PC-9 (cell line): ENCODE measurements at places on chromosomes 6 and 20. TPM values are rescaled to one million over a fixed set of nuclear protein-coding genes. Genes with fewer than 3 reads are reported as not detected.

DNA sequence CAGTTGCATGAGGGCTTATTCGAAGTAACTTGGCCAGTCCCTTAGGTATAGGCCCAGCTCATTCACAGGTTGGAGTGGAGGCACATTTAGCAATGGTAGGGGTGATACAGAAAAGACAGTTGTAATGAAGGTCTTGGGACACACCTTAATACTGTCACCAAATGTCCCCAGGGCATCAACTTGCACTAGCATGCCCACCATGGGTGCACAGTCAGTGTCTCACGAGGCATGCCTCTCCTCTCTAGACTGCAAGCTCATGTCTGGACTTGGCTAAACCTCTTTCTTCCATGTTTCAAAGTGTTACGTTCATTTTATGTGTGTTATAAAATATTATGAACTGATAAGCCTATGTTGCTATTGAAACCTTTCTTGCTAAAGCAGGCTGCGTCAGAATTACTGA, 124.0 kb upstream of the ECI2 start:
- no peak for DNase-seq

GRCh38 chr6:67467341-67467740, 1167.7 kb upstream of the ADGRB3 start:
- no peak for DNase-seq

Gene IYD
- total RNA-seq, result not detected in 2 replicates

Gene NRM
- total RNA-seq, result 25.8 and 38.3 TPM in 2 replicates

DNA sequence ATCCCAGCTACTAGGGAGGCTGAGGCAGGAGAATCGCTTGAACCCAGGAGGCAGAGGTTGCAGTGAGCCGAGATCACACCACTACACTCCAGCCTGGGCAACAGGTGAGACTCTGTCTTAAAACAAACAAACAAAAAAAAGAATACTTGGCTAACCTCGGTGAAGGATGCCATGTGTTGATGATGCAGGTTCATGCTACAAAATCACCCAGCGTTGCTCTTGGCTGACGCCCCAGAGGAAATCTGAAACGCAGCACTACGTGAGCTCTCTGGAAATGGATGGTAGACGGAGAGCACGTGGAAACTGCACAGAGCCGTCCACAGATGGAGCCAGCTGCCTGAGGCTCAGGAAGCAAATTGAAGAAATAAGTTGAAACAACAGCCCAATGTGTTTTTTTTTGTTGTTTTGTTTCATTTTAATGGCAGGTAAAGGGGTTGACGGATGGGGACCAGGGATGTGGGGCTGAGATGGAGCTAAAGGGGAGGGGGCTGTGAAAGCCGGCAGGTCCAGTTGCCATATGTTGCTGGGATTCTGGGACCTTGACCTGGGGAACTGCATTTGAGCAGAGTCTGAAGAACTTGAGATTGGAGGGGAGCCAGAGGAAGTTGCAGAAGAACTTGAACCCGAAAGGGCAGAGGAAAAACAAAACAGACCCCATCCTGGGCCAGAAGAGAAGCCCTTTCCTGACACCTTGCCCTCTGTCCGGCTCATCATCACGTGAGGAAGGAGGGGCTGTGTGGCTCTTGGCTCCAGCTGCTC, 12.8 kb upstream of the MANBAL start:
- no peak for DNase-seq

GRCh38 chr6:41427642-41428335, 92.4 kb downstream of the NCR2 start:
- DNase-seq, result no peak

GRCh38 chr20:6311841-6312655, 189.2 kb upstream of the FERMT1 start:
- DNase-seq, result no peak

GRCh38 chr6:108961985-108962384, 113.8 kb downstream of the ARMC2 start:
- DNase-seq, result no peak

DNA sequence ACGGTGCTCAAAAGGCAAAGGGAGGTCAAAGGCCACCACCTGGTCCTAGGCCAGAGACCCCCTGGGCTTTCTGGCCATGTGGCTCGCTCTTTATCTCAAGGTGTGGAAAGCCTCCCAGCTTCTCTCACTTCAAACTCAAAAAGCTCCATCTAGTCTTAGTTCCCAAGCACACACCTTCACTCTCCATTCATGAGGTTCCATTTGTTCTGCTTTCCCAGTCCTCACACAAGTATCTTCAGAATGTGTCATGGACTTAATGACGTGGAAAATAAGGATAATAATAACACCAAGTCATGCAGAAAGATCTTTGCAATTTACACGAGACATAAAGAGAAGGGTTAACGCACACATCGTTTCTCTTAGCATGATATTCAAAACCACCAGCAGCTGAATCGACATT, 219.3 kb downstream of the GMDS start:
- DNase-seq, result no peak

- DNase-seq, result no peak
Measured at GRCh38 chr20:34181484-34181883, 59.7 kb upstream of the ASIP start.

Gene WFDC12
- not detected in 2 replicates for total RNA-seq

GRCh38 chr6:3911614-3912336, 62.6 kb downstream of the FAM50B start:
- DNase-seq, result peak; percentile 88

Gene BANF2
- total RNA-seq, result not detected in 2 replicates

GRCh38 chr6:152401978-152402377, 235.2 kb downstream of the SYNE1 start:
- peak; percentile 63 for DNase-seq

GRCh38 chr6:163735076-163735475, 320.6 kb downstream of the QKI start:
- DNase-seq, result no peak

- no peak for DNase-seq
Measured at GRCh38 chr6:15143086-15143485, 102.8 kb upstream of the JARID2 start.

GRCh38 chr6:37919417-37920157, 100.1 kb downstream of the ZFAND3 start:
- DNase-seq, result no peak

DNA sequence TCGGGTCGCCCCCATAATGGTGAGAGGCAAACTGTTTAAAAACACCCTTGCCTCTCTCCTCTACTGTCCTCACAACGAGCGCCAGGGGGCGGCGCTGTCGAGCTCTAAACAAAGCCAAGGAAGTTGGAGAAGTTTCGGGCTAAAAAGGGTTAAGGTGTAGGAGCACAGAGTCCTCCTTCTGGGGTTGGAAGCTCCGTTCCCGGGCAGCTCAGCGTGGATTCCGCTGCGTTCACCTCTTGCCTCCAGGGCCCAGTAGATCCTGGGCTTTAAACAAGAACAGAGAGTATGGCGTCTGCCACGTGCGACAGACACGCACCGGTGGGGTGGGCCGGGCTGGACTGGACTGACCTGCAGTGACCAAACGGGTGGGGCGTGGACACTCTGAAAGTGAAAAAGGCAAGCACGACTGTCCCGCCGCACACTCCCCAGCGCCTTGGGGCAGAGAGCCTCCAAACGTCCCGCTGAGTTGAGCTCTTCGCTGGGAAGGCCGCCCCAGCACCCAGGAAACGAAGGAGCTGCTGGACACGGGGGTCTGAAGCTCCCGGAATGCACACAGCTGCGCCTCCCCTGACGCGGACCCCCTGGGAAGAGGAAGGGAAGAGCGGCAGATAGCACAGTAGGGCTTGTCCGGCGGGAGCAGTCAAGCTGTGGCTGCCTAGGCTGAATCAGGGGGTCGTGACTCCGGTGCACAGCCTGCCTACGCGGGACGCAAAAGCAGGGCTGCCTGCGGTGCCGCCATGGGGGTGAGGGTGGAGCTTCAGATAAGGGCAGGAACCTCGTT, 1.6 kb upstream of the THBD start:
- peak; percentile 82 for DNase-seq

- DNase-seq, result peak; percentile 77
Measured at GRCh38 chr6:32047084-32047478, 8.9 kb downstream of the CYP21A2 start.

GRCh38 chr6:75824160-75824559, 75.1 kb downstream of the MYO6 start:
- no peak for DNase-seq

Gene TUBB1
- 0.18 and 0.35 TPM in 2 replicates for total RNA-seq

Gene BPIFB1
- total RNA-seq, result not detected in 2 replicates

DNA sequence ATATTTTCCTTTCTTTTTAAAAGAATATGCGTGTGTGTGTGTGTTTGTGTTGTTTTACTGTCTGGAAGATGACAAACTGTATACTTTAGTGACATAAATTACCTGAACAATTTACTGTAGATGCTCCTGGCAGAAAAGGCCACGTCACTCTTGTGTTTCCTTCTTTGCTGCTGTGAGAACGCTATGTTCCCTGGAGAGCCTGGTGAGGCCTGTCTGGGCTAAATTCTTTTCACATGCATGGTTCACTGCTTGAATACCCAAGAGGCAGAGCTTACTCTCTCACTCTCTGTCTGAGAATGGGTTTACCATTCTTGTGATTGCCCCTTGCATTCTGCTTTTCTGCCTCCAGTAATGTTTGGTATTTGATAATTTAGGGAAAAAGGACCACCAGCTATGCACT, 64.3 kb downstream of the EDN1 start:
- no peak for DNase-seq

- no peak for DNase-seq
Measured at GRCh38 chr6:41157323-41157722, 3.2 kb upstream of the TREML1 start.

DNA sequence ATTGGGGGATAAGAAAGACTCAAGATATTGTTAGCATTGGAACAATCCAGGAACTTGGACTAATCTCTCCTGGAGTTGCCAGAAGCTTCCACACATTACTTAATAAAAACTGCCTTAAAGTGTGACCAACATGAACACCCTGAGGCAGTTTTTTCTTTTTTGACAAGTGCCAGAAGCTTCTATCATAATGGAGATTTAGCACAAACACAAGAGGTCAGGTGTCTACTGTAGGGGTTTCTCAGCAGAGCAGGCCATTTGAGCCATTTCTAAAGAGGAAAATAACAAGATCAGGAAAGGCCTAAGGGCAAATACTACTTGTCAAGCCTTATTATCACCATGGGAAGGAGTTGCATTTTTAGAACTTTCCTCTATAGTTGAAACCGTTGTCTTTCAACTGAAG, 361.5 kb downstream of the EPM2A start:
- no peak for DNase-seq

Gene SUMO4
- total RNA-seq, result 1.8 TPM in 2 replicates

Gene SLC32A1
- total RNA-seq, result not detected in 2 replicates

- DNase-seq, result peak; percentile 43
Measured at GRCh38 chr6:106913676-106914280, 60.8 kb downstream of the CD24 start.

Gene LTA
- not detected in 2 replicates for total RNA-seq

DNA sequence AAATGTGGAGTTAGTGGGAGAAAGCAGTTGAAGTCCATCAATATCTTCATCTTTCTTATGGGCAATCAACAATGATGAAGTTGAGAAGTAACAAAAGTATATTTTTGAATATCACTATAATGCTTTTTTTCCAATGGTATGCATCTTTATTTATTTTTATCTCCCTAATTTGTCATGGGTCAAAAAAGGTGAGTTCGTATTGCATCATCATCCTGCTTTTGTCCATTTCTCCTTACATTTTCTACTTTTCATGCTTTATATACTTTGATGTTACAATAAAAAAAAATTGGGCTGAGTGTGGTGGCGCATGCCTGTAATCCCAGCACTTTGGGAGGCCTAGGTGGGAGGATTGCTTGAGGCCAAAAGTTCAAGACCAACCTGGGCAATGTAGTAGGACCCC, 101.2 kb upstream of the STXBP5 start:
- DNase-seq, result no peak

DNA sequence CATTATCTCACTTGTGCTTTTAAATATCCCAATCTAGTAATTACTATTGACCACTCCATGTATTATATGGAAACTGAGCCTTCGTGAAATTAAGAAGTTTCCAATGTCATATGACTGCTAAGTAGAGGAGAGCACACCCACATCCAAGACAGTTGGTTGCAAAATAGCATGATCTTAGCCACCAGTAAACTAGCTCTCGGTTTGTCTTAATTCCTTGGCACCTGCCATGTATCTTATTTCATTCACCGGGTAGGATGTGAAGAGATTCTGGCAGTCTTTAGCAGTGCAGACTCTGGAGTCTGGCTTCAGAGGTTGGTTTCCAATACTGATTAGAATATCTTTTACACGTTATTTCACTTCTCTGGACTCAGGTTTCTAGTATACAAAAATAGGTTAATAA, 270.3 kb downstream of the LAMA2 start:
- no peak for DNase-seq

- DNase-seq, result no peak
Measured at GRCh38 chr6:87103977-87104601, 9.2 kb upstream of the CGA start.

GRCh38 chr6:161682982-161683381, 409.1 kb upstream of the AGPAT4 start:
- no peak for DNase-seq

GRCh38 chr6:116176596-116176995, 50.7 kb upstream of the COL10A1 start:
- DNase-seq, result no peak

DNA sequence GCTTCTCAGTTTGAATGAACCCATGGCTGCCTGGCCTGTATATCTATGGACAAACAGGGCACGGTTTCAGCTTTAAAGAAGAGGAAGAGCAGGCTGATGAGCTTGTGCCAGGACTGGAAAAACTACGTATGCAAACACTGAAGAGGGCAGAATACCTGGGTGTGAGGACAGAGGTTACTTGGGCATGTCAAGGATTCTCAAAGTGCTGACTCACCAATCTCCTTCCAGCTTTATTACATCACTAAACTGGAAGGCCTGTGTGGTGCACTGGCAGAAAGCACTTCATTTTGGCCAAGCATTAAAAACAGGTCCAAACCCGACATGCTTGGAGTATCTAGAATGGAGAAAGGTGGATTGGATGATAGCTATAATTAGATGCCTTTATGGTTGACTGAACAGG, 95.2 kb downstream of the GMPR start:
- peak; percentile 23 for DNase-seq

DNA sequence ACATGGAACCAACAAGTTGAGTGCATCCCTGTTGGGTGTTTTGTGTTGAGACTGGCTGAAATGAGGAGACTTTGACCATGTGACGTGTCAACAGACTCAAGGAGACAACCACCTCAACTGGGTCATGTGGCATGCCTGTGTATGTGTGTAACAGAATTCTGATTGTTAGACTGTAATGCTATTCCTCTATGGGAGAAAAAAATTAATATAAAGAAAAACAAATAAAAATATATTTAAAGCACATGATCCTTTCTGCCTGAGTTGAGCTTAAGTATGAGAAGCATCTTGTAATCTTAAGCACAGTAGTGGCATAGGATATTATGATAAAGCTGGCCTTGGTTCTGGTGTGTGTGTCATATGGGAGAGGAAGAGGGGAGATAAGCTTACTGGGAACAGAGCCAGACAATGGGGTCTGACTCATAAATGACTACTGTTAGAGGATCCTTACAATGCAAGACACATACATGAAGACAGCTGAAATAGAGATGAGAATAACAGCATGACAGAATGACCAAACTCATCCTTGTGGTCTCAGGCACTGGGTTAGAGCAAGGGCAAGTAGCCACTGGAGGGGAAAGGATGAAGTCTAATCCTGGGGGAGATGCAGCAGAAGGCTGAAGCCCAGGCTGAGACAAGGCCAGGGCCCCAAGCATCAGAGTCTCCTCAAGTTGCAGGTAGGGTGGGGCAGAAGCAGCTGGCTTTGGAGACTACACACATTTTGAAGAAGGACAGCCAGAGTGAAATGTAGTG, 9.2 kb downstream of the TP53INP2 start:
- DNase-seq, result peak; percentile 88
